Amniotic stem cell (primary cell): ENCODE measurements at places on chromosomes 12 and 14.

DNA sequence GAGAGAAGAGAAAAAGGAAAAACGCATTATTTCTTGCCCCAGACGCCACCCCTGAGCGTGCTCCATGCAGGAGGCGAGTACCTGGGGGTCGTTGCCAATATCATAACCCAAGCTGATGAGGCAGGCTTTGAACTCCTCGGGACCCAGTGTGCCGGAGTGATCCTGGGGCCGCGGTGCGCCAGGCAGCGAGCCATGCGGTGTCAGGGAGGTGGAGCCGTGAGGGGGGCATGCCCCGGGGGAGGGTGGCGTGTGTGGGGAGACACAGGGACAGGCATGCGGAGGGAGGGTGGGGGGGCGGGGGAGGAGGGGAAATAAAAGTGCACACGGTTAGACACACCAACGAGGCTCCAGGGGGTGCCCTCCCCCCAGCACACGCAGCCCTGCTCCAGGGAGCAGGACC, 86.0 kb upstream of the ZFP36L1 start:
- no peak for DNase-seq

DNA sequence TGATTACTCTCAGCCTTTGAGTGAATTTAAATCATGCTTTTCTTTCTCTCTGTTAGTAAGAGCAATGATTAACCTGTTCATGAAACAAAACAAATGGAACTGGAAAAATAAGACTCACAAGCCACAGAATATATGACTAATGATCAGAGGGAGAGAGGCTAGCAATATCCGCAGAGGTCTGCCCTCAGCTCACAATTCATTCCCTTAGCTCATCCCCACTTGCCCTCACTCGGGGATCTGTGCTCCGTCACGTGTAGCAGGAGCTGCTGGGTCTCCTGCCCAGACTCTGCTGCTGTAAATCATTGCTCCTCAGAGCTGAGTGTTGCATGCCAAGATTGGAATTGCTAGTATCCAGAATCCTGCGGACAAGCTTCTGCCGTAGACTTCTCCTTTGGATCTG, 53.1 kb upstream of the GNG2 start:
- no peak for DNase-seq

GRCh38 chr12:124964251-124964650, 24.7 kb downstream of the DHX37 start:
- no peak for DNase-seq

DNA sequence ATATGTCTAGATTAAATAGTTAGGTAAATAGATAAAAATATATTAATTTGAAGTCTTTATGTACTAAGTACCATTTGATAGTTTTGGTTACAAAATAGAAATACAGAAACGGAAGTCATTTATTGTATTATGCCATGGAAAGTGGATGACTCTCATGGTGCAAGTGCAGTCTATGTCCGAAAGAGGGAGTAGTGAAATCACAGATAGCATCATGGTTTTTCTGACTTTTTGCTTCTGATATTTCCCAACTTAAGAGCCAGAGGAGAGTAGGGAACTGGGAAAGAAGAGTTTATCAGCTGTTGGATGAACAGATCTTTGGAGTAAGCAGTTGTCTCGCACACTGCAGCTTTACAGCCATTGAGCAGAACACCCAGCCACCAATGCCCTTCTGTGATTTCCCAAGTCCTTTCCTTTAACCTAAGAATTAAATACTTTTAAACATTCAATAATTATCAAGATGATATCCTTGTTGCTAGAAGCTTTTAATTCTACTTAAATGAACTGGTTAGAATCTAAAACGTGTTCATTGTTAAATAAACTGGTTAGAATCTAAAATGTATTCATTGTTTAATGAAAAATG, 18.4 kb upstream of the SRGAP1 start:
- peak; percentile 30 for DNase-seq

GRCh38 chr14:23089498-23090253, 5.3 kb downstream of the ACIN1 start:
- no peak for DNase-seq

DNA sequence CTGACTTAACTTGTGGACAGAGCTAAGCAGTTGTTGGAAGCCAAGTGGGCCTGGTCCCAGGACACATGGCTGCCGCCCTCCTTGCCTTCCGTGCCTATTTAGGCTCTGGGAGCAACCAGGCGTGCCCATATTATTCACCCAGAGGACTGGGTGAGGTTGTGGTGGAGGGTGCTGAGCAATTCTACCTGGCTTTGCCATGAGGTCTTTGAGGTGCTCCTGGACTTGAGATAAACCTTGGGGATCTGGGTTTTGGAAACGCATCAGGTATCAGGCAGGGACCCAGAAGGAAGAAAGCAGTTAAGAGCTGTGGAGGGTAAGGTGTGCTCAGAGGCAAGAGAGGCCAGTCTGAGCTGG, 60.1 kb downstream of the EMP1 start:
- DNase-seq = no peak
